ENCODE measurements at places on chromosomes 16 and 17. TPM values are rescaled to one million over a fixed set of nuclear protein-coding genes. Genes with fewer than 3 reads are reported as not detected.

DNA sequence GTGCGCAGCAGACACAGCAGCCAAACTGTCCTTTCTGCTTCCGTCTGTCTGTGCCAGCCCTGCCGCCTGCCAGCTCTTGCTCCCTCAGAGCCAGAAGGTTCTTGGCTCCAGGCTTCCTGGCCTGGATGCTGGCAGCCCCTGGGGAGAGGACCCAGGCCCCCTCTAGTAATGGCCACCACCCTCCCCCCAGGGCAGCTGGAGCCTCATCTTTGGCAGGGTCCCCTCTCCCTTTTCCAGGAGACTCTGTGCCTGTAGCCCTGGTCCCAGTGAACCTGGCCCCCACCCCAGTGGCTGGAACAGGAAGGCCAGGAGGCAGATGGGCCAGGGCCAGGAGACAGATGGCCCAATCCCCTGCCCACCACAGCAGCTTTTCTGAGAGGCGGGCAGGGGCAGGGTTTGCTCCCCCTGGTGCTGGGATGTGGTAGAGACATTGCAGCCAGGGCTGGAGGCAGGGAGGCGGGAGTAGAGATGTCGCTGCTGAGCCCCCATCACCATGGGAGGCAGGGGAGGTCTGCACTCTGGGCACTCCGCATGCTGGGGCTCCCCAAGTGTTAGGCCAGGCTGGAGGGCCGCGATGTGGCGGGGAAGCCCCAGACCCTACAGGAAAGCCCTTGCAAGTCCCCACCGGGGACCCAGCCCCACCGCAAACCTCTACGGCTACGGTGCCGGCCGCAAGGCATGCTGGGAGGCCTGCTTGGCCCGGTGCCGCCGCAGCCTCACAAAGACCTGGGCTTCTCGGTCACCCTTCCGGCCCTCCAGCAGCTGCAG lies 16.7 kb downstream of the UNC13D start:
- no peaks in the 10 kb centered on the region for H3K4me1 ChIP-seq
- H3K27me3 ChIP-seq, result no peaks in the 10 kb centered on the region

DNA sequence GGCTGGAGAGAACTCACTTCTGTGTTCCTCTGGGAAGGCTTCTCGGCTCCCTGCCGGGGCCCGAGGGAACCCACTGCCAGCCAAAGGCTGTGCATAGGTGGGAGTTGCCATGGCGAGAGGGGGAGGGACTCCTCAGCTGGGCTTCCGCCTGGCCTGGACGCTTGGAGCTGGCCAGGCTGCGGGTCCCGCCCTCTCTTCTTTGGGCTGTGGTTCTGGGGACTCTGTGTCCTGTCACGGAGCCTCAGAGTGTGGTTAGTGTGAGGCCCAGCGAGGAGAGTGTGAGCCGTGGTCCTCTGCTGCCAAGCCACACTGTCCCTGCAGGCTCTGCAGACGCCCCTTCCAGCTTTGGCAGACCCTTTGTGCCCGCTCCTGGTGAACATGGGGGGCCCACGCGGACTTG lies 123.1 kb downstream of the OR1D5 start:
- no peaks in the 10 kb centered on the region for H3K27me3 ChIP-seq
- peak; percentile 72 for DNase-seq
- no peak overlapping the region for H3K4me3 ChIP-seq
- H3K36me3 ChIP-seq, result no peaks in the 10 kb centered on the region
- H3K27ac ChIP-seq, result no peak overlapping the region
- H3K4me1 ChIP-seq, result no peaks in the 10 kb centered on the region

GRCh38 chr16:24580665-24581064 lies 41.3 kb downstream of the RBBP6 start:
- H3K4me1 ChIP-seq, result no peaks in the 10 kb centered on the region
- no peak overlapping the region for H3K27ac ChIP-seq
- no peaks in the 10 kb centered on the region for H3K27me3 ChIP-seq
- DNase-seq, result no peak
- H3K4me3 ChIP-seq, result no peak overlapping the region
- peaks cover 2% of the 10 kb centered on the region for H3K36me3 ChIP-seq

DNA sequence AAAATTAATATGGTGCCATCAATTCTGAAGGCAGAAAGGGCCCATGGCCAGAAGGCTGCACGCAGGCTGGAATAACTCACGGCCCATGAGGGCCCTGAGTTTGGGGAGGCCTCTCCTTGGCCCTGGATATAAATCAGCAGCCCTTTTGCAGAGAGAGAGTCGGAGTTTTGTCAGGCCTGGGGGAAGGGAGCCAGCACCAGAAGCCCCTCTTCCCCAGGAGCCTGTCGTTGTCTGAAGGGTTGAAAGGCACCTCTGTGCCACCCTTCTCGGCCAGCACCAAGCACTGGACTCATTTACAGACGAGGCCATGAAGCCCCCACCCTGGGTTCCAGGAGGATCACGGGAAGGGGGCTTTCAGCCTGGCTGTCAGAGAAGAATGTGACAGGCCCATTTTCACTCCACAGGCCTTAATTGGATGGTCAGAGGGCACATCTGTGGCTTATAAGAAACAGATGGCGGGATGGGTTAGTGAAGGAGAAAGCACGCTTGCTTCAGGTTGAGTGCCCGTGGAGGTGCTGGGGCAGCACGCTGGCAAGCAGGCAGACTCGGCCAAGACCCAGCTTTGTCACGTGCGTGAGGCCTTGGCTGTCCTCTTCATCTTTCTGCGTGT lies 140.6 kb downstream of the CLEC16A start:
- H3K36me3 ChIP-seq, result no peaks in the 10 kb centered on the region
- no peak overlapping the region for H3K4me3 ChIP-seq
- no peak overlapping the region for H3K27ac ChIP-seq
- no peaks in the 10 kb centered on the region for H3K27me3 ChIP-seq
- no peaks in the 10 kb centered on the region for H3K4me1 ChIP-seq
- no peak for DNase-seq

RASD1 gene
- total RNA-seq, result 5.7 TPM

STX1B gene
- total RNA-seq, result 11.0 TPM

DNA sequence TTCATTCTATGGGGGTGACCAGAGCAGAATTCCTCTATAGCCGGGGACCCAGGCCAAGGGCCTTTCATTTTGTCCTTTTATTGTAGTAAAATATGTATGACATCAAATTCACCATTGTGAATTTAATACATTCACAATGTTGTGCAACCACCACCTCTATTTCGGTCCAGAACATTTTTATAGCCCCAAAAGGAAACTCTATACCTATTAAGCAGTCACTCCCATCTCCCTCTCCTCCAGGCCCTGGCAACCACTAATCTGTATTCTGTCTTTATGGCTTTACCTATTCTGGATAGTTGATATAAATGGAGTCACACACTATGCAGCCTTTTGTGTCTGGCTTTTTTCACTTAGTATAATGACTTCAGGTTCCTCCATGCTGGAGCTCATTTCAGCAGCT lies 9.7 kb upstream of the TNS4 start:
- H3K27me3 ChIP-seq, result no peaks in the 10 kb centered on the region
- DNase-seq, result no peak
- H3K4me3 ChIP-seq, result no peak overlapping the region
- H3K36me3 ChIP-seq, result no peaks in the 10 kb centered on the region
- no peaks in the 10 kb centered on the region for H3K4me1 ChIP-seq
- no peak overlapping the region for H3K27ac ChIP-seq

PPP1R1B gene
- total RNA-seq, result 15.5 TPM

DNA sequence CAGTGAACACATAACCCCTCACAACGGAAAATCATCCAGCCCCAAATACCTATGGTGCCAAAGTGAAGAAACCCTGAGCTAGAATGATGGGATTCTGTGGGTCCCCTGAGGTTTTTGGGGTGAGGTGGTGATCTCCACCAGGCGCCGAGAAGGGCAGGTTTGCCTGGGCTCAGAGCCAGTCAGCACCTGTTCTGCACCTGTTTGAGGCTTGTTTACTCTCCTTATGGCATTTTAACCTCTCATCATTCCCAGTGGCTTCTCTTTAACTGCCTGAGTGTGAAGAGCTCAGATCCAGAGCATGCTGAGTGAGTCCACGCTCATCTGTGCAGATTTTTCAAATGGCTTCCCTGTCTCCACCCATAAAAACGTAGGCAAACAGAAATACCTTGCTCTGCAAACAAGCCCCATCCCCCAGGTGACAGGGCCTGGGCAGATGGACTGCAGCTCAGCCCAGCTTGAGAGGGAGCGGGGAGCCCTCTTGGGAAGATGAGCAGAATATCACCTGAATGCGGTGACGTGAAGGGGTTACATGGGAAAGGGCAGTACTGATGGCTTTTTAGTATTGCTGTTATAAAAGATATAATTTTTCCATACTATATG lies 40.1 kb upstream of the CLEC19A start:
- DNase-seq, result no peak
- H3K36me3 ChIP-seq, result no peaks in the 10 kb centered on the region
- H3K27me3 ChIP-seq, result no peaks in the 10 kb centered on the region
- no peaks in the 10 kb centered on the region for H3K4me1 ChIP-seq
- no peak overlapping the region for H3K27ac ChIP-seq
